ENCODE measurements at places on chromosomes 2 and 18.
A peak's percentile ranks its signal among the peaks of the same experiment; 100 is the strongest.

DNA sequence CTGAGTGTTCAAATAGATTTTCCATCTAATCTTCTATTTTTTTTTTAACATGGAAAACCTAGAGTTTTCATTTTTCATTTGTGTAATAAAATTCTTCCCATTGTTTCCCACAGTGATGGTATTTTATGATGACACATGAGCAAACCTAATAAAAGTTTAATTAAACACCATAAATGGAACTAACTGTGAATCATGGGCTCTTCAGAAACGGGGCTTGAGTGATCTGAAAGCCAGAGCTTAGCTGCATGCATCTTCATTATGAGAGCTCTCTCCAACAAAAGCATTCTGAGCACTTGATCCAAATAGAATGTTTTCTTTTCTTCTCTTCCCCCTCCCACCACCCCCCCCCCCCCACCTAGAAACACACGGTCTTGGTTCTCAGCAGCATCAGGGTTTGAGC, 82.1 kb upstream of the REV1 start:
- peak; percentile 59 for DNase-seq

DNA sequence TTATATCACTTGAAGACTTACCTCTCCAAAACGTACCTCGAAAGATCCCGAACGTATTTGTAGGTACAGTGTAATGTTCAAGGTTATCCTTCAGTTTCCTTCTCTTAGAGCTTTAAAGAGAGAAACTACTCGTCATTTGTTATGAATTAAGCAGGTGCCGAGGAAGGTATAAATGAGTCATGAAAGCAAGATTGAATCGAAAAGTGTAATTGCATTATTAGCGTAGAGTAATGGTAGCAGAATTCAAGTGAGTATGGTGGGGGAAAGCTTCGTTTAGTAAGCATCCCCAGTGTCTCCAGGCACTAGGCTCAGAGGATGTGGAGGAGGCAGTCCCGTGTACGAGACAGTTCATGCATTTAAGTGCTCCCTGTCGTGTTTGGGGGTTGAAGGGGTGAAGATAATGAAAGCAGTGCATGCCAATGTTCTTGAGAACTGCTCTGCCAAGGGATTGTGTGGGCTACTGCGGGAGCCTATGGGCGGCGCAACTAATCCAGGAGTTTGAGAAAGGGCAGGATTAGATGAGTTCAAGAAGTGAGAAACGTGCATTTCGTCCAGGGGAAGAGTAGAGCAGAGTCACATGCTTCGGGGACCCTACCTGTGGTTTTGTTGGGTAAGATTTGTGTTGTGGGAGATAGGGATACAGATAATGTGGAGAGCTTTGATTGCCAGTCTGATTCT, 858 bp downstream of the POLR1B start:
- peak; percentile 8 for DNase-seq

- DNase-seq, result peak; percentile 38
Observed at GRCh38 chr2:42195559-42195958, 26.4 kb downstream of the EML4 start.

DNA sequence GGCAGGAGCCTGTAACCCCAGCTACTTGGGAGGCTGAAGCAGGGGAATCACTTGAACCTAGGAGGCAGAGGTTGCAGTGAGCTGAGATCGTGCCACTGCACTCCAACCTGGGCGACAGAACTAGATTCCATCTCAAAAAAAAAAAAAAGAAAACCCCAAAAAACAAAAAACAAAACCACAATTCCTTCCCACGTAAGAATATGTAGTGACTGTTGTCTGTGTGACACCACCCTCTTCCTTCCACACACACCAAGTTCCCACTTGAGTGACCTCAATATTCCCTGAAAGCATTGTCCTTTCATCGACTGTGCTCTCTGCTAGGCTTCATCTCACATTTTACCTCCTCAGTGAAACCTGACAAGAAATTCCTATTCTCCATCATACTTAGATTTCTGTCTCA, 8.8 kb upstream of the THADA start:
- no peak for DNase-seq

GRCh38 chr2:229921101-229921891, 513 bp downstream of the TRIP12 start:
- peak; percentile 59 for DNase-seq

GRCh38 chr2:189516546-189516945, 64.0 kb downstream of the SLC40A1 start:
- no peak for DNase-seq

- DNase-seq, result no peak
Observed at GRCh38 chr18:25724121-25724520, 366.3 kb downstream of the SS18 start.

- DNase-seq, result no peak
Observed at GRCh38 chr2:168307379-168307778, 60.0 kb upstream of the STK39 start.

GRCh38 chr2:121184248-121184862, 100.6 kb downstream of the TFCP2L1 start:
- DNase-seq, result no peak

- DNase-seq, result peak; percentile 9
Observed at GRCh38 chr2:23361152-23361551, 23.8 kb upstream of the KLHL29 start.

DNA sequence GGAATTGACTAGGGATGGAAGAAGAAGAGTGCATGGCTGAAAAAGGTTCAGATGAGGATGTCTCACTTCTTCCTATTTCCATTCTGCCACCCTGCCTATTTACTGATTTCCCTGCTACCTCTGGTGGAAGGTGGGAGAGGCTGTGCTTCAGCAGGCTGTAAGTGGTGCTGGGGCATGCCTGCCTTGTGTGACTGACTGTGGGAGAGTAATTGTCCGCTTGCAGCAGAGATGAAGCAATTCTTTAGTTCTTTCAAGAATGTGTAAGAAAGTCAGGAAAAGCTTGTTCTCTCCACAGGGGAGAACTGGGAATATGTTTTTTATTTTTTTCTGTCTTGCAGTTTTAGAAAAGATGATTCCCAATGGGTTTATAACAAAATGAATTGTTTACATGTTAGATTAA, 72.5 kb upstream of the NYAP2 start:
- no peak for DNase-seq
